Prostate gland (tissue), 2 donors: ENCODE measurements at places on chromosomes 5 and 9. TPM values are rescaled to one million over a fixed set of nuclear protein-coding genes. Genes with fewer than 3 reads are reported as not detected.
A peak's percentile ranks its signal among the peaks of the same experiment; 100 is the strongest.

The NR5A1 gene
- total RNA-seq: not detected

The ABL1 gene
- total RNA-seq: 48.2 TPM

The GABRG2 gene
- total RNA-seq: not detected

The HAPLN1 gene
- total RNA-seq: 0.14 TPM

The GDA gene
- total RNA-seq: 1.9 TPM

The MCIDAS gene
- total RNA-seq: 0.80 TPM

The TYRP1 gene
- total RNA-seq: not detected

- no peak for DNase-seq
Observed at GRCh38 chr5:88799938-88800535, 82.9 kb downstream of the MEF2C start.

DNA sequence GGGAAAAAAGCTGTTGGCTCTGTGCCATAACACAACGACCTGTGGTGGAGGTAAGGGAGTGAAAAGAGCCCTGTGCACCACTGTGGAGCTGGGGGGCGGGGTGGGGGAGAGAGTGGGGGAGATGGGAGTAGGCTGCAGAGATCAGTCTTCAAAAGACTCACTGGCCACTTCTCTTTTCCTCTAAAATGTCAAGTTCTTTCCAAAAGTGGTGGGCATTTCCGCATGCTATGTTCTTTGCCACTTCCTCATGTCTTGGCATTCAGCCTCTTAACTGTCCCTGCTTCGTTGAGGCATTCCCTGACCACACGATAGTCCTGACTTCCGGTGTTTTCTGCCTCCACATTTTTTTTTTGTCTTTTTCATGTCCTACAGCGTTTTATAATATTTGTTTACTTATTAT lies 2.4 kb upstream of the PPP2R2B start:
- DNase-seq: no peak

DNA sequence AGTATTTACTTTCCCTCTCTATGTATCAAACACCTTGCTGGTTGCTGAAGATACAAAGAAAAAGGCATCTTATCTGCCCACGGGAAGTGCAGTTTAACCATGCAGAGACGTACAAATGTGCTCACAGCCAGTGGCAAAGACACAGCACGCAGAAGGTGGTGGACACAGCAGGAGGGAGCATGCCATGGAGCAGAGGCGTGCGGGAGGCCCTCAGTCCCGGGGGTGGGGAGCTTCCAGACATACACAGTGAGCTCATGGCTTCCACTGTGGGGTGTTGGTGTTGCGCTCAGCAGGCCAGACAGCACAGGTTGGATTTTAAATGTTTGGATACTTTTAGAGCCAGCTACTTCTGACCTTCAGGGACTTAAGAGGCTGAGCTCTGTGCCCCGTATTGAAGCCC lies 8.8 kb upstream of the BARX1 start:
- DNase-seq: no peak

GRCh38 chr5:26645659-26646058 lies 392.7 kb downstream of the CDH9 start:
- DNase-seq: no peak

GRCh38 chr9:103025796-103026195 lies 30.7 kb downstream of the CYLC2 start:
- no peak for DNase-seq

DNA sequence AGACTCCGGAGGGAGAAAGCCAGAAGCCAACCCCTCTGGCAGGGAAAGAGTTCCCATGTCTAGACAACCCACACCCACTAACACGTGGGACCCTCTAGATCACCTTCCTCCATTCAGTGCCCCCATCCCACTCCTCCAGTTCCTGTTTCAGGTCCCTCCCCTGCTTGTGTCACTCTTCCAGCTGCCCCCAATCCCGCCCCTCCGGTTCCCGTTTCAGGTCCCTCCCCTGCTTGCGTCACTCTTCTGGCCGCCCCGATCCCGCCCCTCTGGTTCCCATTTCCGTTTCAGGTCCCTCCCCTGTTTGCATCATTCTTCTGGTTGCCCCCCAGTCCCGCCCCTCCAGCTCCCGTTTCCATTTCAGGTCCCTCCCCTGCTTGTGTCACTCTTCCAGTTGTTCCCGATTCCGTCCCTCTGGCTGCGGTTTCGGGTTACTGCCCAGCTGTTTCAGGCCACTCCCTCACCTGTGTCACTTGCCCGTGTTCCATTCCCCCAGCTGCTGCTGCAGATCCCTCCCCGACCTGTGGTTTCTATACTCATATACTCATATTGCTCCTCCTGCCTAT lies 64.8 kb upstream of the RANBP6 start:
- peak; percentile 84 for DNase-seq

- DNase-seq: no peak
Observed at GRCh38 chr5:146205499-146206202, 2.2 kb downstream of the RBM27 start.

DNA sequence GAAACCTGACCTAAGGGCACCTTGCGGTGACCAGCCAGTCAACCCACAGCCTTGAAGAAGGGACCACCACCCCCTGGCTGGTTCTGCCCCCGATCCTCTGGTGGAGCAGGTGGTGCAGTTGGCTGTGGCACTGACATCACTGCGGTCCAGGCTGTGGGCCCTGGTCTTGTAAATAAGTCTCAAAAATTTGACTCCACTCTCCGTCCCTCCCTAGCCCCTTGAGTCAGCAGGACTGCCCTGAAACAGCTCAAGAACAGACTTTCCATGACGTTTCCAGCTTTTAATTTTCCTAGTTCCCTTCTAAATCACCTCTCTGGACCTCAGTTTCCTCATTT lies 134.8 kb upstream of the BOD1 start:
- no peak for DNase-seq

DNA sequence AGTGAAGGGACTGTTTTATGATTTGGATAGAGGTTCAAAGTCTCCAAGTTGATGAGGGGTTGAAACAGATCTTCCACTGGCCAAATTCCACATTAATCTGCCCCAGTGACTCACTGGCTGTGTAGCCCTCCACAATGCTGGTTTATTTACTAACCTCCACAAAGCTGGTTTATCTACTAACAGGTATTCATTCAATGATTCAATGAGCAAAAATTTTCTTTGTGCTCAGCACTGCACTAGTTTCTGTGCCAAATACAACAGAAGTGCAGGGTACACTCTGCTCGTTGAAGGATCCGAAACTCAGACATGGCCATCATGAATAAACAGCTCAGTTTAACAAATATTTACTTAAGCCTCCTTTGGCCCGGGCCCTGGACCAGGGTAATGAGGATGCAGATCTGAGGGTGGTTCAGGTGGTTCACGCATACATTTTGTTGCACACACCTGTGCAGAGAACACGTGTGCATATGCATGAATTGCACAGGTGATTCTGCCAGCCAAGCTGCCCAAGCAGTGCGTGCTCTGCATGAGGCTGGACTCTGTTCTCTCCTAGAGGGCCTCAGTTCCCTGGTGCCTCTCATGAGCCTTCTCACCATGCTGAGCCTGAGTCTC lies 71.0 kb downstream of the SH3PXD2B start:
- peak; percentile 76 for DNase-seq

DNA sequence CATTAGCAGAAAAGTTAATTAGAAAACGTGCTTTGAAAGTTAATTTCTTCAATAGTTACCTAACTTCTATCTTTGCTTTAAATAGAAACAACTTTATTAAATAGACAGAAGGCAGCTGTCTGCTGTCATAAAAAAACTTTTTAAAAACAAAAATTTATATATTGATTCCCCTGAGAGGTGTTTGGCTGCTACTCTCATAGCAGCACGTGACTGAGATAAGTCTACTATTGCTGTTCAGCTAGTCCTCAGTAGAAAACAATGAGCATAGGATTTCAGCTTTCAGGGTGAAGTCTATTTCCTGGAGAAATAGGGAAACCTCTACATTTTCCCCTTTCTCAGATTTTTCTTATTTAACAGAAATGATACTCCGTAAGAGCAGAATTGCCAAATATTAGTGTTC lies 135.0 kb upstream of the FBN2 start:
- no peak for DNase-seq

DNA sequence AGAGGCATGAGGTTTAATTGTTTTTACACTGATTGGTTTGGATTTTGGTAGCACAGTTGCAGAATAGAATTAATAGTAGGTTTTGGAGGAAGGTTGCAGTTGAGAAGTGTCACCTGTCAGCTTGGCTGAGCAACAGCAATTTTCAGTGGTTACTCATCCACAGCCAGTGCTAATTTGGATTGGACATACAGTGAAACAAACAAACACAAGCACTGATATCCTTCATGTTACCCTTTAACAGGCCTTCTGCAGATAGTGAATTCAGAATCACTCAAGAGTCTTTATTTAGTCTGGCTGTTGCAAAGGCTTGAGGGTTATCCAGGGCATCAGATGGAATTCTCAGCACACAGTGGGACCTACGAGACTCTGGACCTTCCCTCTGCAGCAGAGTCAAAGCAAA lies 31.8 kb upstream of the POU4F3 start:
- no peak for DNase-seq
